ENCODE measurements at places on chromosomes 12 and 14.

DNA sequence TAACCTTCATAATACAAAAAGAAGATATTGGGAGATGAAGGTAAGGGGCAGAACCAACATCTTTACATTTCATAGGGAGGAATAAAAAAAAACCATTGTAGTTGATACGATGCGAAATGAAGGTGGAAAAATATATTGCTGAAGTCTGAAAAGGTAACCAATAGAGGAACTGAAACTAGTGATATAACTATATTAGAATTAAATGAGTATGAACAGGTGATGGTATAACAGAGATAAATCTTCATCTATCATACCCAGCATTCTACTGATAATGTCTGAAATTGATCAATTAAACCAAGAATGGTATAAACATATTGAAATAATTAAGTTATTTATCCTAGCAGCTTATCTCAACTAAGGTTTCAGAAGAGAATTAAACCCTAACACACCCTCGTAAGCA is 332.1 kb downstream of the NELL2 start:
- no peak for DNase-seq

DNA sequence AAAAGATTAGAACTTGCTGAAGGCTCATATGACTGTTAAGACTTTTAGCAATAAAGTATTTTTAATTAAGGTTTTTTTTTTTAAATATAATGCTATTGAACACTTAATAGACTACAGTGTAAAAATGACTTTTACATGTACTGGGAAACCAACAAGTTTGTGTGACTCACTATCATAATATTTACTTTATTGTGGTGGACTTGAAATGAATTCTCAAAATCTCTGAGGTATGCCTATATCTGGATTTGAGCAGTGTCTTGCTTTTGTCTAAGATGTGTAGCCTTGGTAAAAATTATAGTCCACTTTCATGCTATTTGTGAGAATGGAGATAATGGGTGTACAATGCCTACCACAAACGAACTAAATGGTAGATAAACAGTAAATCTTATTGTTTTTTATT is 33.9 kb upstream of the NAV3 start:
- DNase-seq: no peak

GRCh38 chr12:77963576-77964178 is 133.0 kb downstream of the NAV3 start:
- DNase-seq: no peak

GRCh38 chr14:72880820-72881219 is 13.1 kb downstream of the DPF3 start:
- DNase-seq: no peak

DNA sequence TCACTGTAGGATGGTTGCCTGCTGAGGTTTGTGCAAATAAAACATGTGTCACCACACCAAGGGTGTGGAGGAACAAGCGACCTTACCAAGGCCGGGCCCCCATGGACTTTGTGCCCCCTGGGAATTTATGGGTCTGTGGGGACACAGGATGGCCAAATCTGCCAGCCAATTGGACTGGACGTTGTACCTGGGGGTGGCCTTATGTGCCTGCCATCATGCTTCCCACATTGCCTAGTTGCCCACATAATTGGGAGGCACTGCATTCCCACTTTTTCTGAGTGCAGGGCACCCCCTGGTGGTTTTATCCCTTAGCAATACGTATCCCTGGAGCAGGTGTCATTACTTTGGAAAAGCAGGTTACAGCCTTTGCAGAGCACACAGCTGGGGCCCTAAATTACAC is 92.6 kb upstream of the TMPO start:
- no peak for DNase-seq

DNA sequence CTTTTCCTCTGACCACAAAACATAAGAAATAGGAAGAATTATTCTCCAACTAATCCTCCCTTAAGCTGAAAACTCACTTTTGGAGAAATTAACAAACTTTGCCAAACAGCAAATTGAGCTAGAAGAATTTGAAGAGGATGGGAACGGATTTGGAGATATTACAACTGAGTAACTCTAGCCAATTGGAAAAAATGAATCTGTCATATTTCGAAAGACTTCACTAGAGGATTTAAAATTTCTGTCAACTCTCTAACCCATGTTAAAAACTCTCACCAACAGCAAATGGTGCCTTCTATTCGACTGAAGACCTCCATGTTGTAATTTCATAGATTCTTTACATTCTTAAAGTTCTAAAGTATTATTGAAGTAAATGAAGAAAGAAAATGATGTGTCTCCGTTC is 414.2 kb downstream of the RMST start:
- DNase-seq: no peak

DNA sequence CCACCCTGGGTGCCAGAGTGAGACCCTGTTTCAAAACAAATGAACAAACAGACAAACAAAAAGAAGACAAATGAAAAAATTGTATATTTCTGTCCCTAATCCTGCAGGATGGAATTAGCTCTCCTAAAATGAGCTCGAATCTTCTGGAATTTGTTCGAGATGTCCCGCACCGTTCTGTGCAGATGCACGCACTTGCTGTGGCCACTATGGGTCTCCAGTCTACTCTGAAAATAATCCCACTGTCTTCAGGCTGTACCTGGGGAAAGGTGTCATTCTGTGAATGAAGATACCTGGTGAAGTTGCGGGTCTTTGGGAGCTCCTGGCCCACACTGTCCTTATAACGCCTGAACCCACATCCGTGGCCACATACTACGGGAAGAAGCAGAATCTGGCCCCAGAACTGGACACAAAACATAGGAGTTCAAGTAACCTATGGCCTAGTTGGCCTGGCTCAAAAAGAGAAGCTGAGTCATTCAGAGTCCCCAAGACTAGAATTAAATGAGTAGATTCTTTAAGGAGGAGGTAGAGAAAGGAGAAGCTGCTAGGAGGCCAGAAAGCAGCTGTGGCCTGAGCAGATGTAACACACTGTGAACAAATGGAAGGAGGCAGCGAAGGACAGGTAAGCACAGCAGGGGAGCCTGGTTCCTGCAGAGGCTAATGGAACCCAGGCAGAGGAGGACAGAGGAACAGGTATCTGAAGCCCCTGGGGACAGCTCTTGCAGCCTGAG is 108.6 kb downstream of the FOXN3 start:
- no peak for DNase-seq

- DNase-seq: no peak
Observed at GRCh38 chr14:60495946-60496345, 10.1 kb upstream of the C14orf39 start.

Data from SIG-M5 (cell line).